CD4-positive, alpha-beta T cell treated with Interleukin-1 beta for 1 hour (primary cell): ENCODE measurements at places on chromosomes 4 and X.

DNA sequence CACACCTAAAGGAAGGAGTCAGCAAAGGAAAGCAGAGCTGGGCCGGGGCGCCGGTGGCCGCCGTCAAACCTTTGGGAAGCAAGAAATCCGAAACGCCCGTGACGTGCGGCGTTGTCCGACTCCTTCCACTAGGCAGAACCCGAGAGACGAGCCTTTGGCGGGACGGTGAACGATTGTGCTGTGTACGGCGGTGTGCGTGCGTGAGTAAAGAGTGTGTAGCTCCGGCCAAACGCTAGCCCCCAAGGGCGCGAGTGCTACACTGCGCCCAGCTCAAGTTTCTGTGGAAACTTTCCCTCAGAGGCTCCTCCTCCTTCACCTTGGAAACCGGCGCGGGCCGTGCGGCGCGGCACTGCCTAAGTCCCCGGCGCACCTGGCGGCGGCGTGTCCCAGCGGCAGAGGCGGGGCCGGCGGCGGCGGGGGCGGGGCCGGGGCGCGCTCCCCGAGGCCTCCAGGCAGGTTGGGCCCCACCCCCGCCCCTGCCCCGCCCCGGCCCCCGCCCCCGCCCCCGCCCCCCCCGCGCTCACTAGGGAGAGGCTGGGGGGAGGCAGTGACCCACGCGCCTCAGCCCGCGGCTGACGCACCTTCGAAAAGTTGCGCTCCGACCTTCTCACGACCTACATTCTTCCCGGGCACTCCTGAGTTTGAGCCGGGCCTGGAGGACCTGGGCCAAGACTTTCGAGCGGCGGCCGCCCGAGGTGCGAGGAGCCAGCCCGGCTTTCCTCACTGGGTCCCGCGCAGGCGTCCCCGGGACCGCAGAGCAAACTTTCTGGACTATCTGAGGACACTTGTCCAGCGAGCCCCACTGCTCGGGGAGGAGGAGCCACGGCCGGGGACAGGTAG, at the start of gene FHIP1A:
Gene FHIP1A, plus strand, starts transcription at position 547 of the 840 bp plus-strand sequence. CDS start 157,084 bp downstream, outside the sequence.
- DNase-seq, result peak; percentile 89

- DNase-seq, result no peak
These were observed 103.3 kb downstream of the IL15 start for GRCh38 chr4:141739636-141740035.

DNA sequence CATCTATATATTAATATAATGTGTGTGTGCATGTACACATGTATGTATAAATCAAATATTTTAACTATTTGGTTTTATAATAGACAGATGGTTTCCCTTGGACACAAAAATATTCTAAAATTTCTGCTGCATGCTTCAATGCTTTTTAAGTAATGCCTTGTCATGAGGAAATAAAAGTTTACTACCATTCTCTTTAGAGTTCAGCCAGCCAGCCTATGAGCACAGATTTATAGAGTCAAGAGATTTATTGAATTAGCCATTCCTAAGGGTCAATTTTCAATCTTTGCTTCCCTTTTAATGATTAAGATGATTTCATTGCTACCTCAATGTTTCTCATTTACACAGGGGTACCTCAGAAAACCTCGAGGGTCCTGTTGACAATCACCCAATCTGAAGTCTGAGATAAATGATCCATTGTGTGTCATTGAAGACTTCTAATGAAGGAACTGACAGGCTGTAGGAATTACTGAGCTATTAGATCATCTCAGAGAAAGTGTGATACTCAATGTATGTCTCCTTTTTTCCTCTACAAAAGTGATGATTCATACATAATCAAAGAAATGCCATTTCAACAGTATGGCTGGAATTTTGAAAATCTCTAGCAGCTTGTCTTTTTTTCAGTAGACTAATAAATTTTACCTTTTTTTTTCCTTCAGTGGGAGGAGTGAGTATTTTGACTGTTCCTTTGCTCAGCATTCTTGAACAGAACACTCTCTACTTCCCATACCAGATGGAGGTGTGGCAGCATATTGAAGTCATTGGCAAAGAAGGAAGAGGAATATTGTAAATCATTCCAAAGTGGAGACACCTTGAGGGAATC, 222.6 kb upstream of the PCDH18 start:
- DNase-seq, result no peak

DNA sequence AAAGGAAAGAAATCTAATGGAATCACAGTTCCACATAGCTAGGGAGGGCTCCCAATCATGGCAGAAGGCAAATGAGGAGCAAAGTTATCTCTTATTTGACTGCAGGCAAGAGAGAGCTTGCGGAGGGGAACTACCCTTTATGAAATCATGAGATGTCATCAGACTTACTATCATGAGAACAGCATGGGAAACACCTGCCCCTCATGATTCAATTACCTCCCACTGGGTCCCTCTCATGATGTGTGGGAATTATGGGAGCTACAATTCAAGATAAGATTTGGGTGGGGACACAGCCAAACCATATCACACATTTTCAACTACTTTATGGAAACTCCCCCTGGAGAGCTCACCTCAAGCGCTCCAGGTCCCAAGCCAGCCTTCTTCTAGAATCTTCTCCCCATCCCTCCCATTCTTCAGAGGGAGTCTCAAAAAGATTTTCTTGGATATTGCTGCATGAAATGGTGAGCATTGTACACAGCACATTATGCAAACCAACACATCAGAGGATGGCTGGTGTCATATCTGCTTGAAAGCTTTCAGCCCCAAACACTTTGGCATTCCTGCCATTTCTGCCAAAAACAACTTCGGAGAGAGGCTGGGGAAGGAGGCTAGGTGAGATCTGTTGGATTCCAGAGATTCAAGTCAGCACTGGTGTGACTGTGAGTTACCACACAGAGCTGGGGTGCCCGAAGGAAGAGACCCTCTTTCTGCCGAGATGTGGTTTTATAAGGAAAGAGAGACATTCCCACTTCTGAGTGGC, 6.9 kb downstream of the FGFBP1 start:
- no peak for DNase-seq

DNA sequence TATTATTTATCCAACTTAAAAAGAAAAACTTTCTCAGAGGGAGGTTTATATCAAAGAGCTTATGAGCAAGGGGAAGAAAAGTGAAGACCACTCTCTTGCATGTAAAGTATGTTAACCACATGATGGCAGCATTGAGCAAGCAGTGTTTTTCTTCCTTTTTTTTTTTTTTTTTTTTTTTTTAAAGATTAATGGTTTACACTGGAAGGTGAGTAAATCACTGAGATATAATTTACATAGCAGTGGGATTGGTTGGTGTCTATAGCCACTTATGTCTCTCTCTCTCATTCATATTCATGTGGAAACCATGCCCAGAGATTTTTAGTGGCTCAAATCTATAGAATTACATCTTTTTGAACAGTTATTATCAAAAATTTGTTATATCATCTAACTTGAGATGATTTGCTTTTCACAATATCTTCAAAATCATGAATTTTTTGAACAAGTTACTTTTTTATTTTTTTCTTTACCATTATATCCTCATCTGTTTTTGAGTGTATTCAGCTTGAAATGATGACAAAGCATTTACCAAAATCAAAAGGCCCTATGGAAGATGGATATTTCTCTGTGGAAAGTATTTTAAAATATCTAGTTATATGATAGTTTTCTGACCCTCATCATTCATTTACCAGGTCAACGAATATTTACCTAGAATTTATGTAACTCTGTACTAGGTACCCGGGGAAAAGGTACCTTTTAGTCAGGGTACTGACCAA, 31.6 kb downstream of the MTHFD2L start:
- DNase-seq, result peak; percentile 33

- no peak for DNase-seq
These were observed 2412.8 kb downstream of the ARAP2 start for GRCh38 chr4:33831442-33832066.

DNA sequence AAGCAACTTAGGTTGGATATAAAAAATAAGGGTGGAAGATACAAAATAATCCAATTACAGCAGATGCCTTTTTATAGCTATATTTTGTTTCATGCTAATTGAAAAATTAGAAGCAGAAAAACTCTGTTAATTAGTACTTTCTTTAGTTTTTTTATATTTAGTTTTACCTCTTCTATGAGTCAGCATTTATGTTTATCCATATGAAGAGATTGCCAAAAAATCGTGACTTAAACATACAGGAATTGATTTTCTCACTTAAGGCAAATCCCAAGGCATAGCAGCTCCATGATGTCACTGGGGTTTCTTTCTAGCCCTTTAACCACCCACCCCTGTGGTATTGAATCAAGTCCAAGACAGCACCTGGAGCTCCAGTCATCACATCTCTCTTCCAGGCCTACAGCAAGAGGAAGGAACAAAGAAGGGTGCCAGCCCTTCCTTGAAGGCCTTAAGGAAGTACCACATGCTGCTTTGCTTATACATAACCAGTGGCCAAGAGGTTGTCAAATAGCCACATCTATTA, 365.8 kb upstream of the TENM3 start:
- no peak for DNase-seq

- peak; percentile 13 for DNase-seq
These were observed at the start of gene PRDM5 for GRCh38 chr4:120922381-120923206. Gene PRDM5 (minus strand): TSS chr4:120922726. CDS start chr4:120922608, 118 bp downstream.

GRCh38 chrX:40683245-40683644, 35.9 kb upstream of the CXorf38 start:
- DNase-seq, result no peak

DNA sequence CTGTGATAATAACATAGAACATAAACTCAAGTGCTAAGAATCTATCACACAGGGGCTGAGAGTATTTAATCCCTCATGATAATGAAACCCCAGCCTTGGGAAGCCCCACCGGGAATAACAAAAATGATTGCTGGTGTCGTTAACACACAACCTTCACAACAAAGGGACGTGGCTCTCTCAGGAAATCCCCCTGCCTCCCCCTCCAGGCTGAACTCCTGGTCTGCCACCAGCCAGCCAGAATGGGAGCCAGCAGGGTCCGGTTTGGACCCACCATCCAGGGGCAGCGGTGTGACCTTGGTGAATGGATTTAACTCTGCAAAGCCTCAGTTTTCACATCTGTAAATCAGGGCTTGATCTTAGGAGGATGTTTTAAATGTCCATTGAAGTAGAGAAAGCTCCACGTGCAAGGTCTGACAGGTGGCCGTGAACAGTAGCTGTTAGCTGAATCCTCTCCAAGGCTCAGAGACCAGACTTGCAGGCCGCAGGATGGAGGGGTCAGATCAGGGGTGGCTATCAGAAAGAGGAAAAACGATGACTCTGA, 46.5 kb downstream of the ABLIM2 start:
- DNase-seq, result no peak

DNA sequence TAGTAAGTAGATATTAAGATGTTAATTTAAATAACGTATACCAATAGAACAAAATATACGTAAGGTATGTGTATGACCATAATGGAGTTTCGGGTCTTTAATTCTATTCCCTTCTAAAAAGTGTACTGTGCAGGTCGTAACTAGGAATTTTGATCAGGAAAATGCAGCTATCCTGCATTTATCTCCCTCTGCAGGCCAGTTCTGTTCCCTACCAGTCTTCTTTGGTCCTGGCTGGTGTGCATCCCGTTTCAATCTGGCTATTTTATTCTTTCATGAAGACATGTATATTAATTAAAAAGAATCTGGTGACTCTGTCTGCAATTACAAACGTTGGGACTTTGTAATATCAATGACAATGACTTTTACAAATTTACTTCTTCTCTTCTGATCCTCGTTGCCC, 534.1 kb upstream of the AADAT start:
- no peak for DNase-seq

- no peak for DNase-seq
These were observed 79.1 kb upstream of the SLC6A14 start for GRCh38 chrX:116357329-116357728.

GRCh38 chr4:86338989-86339388, 20.9 kb downstream of the MAPK10 start:
- no peak for DNase-seq

- DNase-seq, result no peak
These were observed 364.1 kb downstream of the FSTL5 start for GRCh38 chr4:161799710-161800109.

DNA sequence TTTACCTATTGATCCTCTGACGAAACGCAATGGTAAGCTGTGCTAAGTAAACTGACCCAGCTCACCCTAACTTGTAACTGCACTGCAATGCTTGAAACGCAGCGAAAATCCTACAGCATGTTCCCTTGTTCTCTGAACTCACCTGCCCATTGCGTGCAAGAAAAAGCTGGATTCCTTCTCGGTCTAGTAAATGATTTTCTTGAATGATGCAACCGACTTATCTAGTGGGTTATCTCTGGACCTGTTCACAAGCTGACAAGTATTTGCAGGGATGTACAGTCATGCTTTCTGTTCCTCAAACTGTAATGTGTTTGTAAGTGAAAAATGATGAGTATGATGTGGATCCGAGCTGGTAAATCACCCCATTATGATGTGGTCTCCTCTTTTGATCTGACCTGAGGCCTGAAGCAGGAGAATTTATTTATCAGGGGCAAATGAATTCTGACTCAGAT, 140.1 kb downstream of the BTC start:
- no peak for DNase-seq

- DNase-seq, result no peak
These were observed 710.4 kb upstream of the PABPC4L start for GRCh38 chr4:134911941-134912340.

- DNase-seq, result no peak
These were observed 275.3 kb upstream of the FGF13 start for GRCh38 chrX:138986866-138987265.

DNA sequence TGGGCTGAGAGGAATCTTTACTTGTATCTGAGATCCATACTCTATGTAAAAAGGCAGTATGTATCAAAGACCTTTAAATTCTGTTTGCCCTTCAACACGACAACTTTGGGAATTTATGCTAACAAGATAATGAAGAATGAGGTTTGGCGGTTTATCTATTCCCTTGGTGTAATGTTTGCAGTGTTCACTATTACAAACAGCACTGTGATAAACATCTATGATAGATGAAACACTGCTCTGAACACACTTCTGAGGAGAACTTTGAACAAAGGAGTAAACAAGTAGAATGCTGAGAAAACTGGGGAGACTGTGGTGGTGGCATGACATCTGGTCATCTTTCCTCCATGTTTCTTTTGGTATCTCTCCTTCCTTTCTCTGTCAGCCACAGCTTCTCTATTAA, 126.9 kb downstream of the PDE5A start:
- no peak for DNase-seq

DNA sequence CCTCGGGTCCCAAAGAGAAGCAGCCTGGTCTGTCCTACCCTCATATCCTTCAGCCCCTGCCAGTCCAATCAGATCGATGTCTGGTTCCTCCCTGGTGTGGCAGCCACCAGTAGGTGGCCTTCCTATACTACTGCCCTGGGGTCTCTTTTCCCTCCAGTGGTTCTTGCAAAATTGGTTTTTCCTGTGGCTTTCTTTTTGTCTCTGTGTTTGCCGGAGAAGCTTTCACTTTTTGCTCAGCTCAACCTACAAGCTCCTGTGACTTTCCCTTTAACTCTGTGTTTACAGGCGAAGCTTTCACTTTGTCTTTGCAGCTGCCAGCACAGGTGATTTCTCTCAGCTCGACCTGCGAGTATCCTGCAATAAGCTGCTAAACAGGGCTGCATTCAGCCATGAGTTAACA, 46.8 kb downstream of the UGT2A3 start:
- no peak for DNase-seq
